ENCODE measurements at places on chromosomes 4 and X.

DNA sequence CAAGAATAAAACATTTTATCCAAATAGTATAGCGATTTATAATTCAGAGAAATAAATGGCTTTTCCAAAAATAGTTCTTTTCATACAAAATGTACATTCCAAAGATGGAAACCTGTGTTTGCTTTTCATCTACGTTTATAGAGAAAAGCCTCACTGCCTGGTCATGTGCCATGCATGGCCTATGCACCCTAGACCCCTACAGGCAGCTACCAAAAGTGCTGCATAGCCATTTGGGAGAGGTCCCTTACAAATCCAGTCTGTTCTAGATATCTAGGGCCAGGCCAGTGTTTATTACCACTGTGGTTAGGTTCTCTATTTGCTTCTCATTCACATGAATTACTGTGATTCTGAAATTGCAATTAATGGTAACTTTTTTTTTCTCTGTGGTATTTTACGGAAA lies 17.2 kb downstream of the HMGB2 start:
- H3K4me1 ChIP-seq, result peaks cover 23% of the 10 kb centered on the region
- no peaks in the 10 kb centered on the region for H3K27me3 ChIP-seq
- no peak overlapping the region for H3K27ac ChIP-seq

GRCh38 chr4:42302348-42302747 lies 94.9 kb upstream of the SHISA3 start:
- peaks cover 10% of the 10 kb centered on the region for H3K27me3 ChIP-seq
- H3K36me3 ChIP-seq, result no peaks in the 10 kb centered on the region
- H3K27ac ChIP-seq, result no peak overlapping the region
- no peak overlapping the region for H3K4me3 ChIP-seq

DNA sequence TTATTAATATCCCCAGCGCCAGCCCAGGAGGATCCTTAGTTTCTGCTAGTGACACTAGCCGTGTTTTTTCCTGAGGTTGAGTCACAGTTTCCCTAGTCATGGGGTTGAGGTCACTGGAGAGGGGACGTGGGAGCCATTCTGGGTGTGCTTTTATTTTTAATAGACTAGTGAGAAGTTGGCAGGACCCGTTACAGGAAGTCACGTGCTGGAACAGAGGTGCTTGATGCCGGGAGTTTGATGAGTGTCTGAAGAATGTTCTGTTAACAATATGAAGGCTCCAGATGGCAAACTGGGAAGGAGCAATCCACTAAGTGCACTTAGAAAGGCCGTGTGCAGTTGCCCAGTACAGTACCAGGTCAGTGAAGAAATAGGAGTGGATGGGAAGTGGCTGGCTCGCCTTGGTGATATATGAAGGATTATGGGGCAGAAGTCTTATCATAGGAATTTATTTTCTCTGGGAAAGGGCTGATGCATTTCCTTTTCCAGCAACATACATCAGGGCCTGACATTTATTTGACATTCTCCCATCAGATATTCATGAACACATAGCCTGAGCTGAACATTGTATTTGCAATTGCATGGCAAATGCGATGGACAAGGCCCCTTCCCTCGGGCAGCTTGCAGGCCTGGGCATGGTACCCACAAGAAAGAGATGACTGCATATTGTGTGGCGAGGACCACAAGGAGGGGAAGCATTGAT lies 291.8 kb downstream of the FBXW7 start:
- no peak for DNase-seq
- H3K36me3 ChIP-seq, result no peaks in the 10 kb centered on the region
- no peak overlapping the region for H3K4me3 ChIP-seq

- peaks cover 57% of the 10 kb centered on the region for H3K27me3 ChIP-seq
- peaks cover 4% of the 10 kb centered on the region for H3K4me1 ChIP-seq
- no peak overlapping the region for H3K27ac ChIP-seq
- peak overlapping the region; percentile 69 for H3K4me3 ChIP-seq
- H3K36me3 ChIP-seq, result no peaks in the 10 kb centered on the region
These were observed 2.2 kb downstream of the AR start for GRCh38 chrX:67545893-67546495.

- H3K27me3 ChIP-seq, result no peaks in the 10 kb centered on the region
- no peak overlapping the region for H3K4me3 ChIP-seq
- no peak overlapping the region for H3K27ac ChIP-seq
- peaks cover 4% of the 10 kb centered on the region for H3K36me3 ChIP-seq
These were observed 23.9 kb downstream of the TBC1D19 start for GRCh38 chr4:26607776-26608175.

GRCh38 chr4:2787230-2788100 lies 5.4 kb upstream of the SH3BP2 start:
- H3K4me1 ChIP-seq, result peaks cover 2% of the 10 kb centered on the region
- H3K4me3 ChIP-seq, result no peak overlapping the region
- H3K36me3 ChIP-seq, result no peaks in the 10 kb centered on the region
- DNase-seq, result no peak

DNA sequence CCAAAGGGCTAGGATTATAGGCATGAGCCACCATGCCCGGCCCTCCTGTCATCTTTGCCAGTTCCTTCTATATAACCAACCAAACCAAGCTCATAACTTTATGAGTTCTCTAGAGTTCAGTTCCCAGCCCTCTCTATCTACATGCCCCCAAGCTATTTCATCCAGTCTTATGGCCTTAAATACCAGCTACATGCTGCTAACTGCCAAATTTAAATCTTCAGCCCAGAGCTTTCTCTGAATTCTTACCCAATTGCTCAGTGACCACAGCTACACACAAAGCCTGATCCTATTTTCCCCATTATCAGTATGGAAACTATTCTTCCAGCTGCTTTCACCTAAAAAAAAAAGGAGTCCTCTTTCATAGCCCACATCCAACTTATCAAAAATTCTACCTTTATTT lies 23.1 kb downstream of the TMEM184C start:
- H3K36me3 ChIP-seq, result peaks cover 28% of the 10 kb centered on the region
- no peak overlapping the region for H3K4me3 ChIP-seq
- H3K27me3 ChIP-seq, result no peaks in the 10 kb centered on the region
- DNase-seq, result no peak

All from progenitor cell of endocrine pancreas (in vitro differentiated cells).